Keratinocyte (primary cell): ENCODE measurements at places on chromosomes 11 and 22.

GRCh38 chr22:44677353-44677840 lies 24.6 kb upstream of the PRR5 start:
- DNase-seq: no peak

- DNase-seq: no peak
Observed at GRCh38 chr22:25386538-25386884, 167.1 kb downstream of the CRYBB2 start.

GRCh38 chr11:57539342-57539741 lies 1.9 kb downstream of the SMTNL1 start:
- no peak for DNase-seq

DNA sequence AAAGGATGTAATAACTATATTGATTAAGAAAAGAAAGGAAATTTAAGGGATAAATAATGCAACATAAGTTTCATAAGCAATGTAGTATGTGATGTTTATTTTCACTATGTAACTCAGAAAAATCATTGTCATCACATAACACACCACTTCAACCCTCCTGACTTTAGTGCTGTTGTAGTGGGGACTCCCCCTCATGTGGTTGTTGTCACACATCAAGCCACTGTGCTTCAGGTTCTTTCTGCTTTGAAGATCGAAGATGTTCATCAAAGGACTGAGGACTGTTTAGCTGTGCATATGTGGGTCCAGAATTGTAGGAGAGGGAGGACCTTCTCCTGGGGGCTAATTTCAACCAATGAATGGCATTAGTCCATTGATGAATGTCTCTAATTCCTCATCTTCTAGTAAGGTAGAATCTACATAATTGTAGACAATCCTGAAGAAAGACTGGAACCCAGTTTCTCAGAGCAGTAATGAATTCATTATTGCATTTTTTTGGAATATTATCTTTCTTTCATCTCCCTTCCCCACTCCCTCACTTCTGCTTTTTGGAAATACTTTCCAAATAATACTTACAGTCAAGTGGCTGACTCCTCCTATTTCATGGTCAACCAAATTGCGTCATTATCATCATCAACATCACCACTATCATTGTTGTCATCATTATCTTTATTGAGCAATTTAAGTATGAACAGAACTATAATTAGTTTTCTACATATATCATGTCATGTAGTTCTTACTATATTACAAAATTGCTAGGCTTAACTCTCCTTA lies 9.8 kb upstream of the CARD16 start:
- DNase-seq: no peak

DNA sequence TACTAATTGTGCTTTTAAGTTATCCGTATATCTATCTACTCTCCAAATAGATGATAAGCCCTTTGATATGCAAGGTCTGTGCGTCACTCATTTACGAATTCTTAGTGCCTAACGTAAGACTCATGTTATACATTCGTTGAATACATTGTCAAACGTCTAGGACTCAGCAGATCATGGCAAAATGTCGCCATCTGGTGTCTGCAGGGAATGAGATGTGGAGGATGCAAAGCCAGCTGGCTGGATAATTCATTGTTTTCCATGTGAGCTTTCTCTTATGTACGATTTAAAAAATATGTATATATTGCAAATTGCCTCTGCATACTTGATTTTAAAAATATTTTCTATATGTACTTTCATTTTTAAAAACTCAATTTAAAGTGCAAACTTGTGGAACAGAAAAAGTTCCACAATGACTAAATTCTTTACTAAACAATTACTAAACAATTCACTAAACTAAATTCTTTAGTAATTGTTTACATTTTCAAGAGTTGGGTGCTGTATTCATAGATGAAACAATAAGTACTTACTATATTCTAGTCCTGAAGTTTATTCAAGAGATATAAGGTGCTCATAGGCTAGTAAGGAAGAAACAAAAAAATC lies 33.8 kb downstream of the ZNF202 start:
- peak; percentile 25 for DNase-seq

- DNase-seq: no peak
Observed at GRCh38 chr11:124098141-124098540, 17.1 kb upstream of the VWA5A start.

GRCh38 chr22:38097058-38097457 lies 13.1 kb upstream of the SLC16A8 start:
- no peak for DNase-seq

- DNase-seq: no peak
Observed at GRCh38 chr22:19376247-19376646, 55.3 kb downstream of the HIRA start.

DNA sequence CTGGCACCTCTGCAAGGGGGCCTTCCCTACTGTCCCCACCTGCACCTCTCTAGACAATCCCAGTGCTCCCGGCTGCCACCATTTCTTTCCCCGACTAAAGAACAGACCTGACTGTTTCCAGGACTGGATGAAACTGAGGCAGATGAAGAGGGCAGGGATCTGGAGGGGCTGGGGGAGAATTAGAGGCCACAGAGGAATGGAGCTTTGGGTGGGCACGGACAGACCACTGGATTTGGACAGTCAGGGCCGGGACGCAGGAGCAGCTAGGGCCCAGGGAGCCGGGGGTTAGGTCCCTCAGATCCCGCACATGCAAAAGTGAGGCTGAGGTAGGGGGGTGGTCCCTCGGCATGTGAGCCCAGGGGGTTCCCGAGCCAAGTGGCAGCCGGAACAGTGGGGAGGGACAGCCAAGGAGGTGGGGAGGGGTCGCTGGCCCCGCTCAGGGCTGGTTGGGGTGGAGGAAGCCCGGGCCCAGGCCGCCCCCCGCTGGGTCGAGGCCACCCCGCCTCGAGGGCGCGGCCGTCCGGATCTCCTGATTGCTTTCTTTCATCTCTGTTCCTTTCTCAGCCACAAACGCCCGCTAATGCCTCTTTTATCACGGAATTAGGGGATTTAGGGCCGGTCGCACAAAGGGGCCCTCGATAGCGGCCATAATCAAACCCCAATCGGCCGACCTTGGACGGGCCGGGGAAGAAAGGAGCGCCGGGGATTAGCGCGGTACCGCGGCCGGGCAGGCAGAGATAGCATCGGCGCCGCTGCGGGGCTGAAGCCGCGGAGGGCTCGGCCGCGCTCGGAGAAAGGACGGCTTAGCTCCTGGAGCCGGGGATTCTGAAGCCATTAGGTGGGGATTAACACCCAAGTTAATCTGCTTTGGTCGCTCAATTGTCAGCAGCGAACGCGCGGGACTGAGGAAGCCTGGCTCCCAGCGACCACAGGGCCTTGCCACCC lies 9.3 kb downstream of the SLC25A1 start:
- no peak for DNase-seq

- no peak for DNase-seq
Observed at GRCh38 chr11:46305295-46305694, 27.8 kb downstream of the CREB3L1 start.

- DNase-seq: no peak
Observed at GRCh38 chr22:23147617-23148387, 2.5 kb downstream of the RAB36 start.

DNA sequence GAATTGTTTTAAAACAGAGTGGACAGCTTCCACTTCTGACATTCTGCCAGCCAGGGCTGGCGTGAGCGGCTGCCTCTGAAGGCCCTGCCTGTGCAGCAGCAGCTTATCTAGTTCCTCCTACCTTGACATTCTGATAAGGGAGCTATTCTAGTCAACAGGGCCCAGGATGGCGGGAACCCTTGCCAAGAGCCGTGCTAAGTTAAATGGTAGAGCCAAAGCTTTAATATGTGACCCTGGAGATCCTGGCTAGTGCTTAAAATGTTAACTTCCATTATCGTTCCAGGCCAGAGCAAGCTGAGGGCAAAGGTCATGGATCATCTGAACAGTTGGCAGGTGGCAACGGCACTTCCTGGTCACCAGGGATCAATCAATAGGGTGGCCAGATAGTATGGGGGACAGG lies 3.5 kb downstream of the KCNJ5 start:
- no peak for DNase-seq

DNA sequence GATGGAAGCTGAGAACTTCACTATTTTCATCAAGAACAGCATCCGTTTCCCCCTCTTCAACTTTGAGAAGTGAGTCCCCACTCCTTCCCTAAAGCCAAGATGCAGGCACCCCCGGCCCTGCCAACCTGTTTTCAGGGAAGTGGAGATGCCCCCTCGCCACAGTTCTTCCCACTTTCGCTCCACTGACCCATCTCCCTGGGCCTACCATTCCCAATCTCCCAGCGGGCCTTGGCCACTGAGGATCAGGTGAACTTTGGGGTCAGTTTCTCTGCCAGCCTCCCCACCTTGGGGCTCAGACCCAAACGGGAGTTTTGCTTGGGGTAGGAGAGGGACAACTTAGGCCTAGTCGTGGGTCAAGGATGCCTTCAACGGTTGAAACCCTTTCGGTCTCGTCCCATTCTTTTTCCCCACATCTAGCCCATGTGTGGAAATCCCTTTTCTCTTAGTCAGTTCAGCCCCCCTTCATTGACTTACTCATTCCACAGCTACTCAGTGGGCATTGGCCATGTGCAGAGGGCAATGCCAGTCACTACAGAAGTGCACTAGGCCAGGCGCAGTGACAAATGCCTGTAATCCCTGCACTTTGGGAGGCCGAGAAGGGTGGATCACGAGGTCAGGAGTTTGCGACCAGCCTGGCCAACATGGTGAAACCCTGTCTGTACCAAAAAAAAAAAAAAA lies 10.6 kb downstream of the P2RX3 start:
- no peak for DNase-seq

DNA sequence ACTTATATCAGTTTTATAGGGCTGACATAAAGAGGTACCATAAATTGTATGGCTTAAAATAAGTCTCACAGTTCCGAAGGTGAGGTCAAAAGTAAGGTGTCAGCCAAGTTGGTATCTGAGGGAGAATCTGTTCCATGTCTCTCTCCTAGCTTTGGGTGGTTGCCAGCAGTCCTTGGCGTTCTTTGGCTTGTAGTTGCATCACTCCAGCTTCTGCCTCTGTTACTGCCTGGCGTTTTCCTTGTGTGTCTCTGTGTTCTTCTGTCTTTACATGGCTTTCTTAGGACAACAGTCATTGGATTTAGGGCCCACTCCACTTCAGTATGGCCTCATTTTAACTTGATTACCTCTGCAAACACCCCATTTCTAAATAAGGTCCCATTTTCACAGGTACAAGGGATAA lies 16.7 kb downstream of the MMP7 start:
- DNase-seq: no peak

DNA sequence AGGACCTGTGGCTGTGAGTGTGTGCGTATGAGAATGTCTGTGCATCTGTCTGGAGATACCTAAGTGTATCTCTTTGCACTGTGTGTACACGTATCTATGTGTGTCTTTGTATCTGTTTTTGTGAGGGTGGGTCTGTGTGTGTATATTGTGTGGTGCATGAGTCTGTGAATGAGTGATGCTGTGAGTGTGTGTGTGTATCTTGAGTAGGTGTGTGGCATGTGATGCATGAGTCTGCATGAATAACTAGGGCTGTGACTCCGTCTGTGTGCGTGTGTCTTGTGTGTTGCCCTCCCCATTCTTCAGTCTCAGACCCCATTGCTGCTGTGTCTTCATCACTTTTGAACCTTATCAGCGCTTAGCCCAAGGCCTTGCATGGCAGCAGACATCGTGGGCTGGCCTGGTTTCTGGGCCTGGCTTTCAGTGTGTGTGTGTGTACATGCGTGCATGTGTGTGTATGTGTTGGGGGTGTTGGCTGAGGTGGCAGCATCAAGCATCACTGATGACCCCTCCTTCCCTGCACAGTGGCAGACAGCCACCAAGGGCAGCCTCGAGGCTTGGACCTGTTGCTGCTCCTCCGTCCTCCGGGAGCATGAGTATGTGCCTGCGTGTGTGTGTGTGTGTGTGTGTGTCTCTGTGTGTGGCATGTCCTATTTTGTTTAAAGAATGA lies 1.4 kb downstream of the SGSM1 start:
- DNase-seq: peak; percentile 7

- DNase-seq: no peak
Observed at GRCh38 chr22:49701380-49702067, 126.1 kb downstream of the BRD1 start.

DNA sequence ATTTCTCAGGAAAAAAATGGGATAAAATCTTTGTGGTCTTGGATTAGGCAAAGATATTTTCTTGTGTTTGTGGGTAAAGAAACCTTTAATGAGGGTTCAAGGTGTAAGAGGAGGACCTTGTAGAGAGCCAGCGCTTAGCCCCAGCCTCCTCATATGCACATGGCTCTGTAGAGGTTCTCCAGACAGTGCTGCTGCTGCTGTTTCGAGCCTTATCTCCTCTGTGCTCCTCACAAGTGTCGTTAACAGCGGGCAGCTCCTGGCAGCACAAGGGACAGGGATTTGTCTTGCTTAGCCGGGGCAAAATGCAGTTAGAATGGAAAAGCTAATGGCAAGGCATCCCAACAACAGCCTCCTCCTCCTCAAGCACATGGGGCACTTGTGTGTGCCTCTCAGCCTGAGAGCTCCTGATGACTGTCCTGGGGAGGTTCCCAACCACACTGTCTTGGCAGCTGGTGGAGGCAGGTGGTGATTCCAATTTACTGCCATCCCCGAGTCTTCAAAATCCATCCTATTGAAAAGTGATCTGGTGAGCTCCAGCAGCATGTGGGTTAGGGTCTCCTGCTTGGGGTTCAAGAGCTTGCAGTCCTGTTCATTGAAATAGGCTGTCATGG lies 7.6 kb upstream of the MSANTD2 start:
- no peak for DNase-seq

DNA sequence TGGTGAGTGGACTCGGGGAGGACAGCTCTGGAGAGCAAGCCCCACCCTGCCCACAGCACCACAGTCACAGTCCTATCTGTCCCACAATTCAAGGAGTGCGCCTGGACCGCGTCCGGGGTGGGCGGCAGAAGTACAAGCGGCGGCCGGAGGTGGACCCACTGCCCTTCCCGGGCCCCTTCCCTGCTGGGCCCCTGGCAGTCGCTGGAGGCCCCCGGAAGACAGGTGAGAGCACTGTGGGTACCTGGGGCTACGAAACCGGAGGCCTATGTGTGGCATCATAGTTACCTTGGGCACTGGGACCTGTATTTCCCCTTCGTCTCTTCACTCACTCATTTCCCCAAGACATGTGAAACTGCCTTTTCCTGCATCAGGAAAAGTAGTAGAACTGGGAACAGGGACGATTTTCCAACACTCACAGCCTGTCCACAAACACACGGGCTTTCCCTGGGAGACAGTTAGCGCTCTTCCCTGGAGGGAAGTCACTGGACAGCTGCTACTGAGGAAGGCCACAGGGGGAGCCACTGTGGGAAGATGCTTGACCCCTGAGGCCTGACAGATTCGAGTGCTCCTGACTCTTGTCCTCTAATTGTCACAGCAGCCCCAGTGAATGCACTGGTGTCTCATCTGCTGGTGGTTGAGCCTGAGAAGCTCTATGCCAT lies 3.1 kb downstream of the TRMT112 start:
- DNase-seq: no peak

DNA sequence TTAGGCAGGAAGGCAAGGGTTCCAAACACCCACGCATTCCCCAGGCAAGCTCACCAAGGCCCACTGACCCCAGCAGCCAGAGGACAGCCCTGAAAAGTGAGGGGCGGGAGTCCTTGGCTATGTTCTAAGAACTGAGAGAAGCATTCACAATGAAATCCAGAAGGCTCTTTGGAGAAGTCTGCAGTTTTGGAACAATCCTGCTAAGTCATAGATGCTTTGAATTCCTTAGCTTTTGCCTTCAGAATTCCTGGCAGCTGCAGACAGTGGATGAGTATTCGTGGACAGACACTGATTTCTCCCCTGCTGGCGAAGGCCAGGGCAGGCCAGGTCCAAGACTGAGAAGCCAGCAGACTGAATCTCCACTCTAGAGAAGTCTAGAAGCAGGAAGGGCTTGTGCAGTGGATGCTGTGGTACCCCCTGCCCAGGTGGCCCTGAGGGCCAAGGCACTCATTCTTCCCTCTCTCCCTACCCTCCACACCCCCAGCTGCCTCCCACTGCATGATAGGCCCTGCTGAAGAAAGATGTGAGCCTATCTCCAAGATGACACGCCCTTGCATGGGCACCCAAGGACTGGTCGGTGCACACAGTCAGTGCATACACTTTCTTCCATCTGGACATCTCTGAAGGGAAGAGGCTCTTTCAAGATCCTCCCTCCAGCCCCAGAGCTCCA lies 133.2 kb upstream of the TEAD1 start:
- no peak for DNase-seq
